ENCODE measurements at places on chromosomes 1 and 21.

GRCh38 chr1:1425753-1426495, 4.8 kb upstream of the ANKRD65 start:
- peak; percentile 74 for DNase-seq

DNA sequence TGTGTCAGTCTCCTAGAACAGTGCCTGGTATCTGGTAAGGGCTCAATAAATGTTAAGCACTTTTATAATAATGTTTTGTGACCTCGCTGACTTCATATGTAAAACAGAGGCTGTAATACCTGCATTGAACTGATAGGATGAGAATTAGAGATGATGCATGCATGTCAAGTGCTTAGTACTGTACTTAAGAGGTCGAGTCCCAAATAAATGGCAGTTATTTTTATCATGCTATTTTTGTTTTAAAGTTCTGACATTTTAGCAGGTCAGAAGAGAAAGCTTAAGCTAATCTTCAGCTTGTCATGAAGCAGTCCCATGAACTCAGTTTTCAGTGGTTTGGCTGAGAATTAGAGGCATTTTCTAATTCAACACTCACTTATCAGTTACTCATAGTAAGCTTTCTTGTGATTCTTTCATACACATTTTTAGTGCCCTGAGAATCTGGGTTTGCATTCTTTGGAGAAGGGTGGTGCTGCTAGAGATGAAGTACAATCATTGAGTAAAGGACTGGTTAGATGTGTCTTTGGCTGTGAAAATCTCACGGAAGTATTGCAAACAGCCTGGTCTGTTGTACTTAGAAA, 75.7 kb upstream of the RAVER2 start:
- DNase-seq, result no peak

GRCh38 chr1:248688527-248689298, 13.9 kb downstream of the OR14I1 start:
- DNase-seq, result no peak

DNA sequence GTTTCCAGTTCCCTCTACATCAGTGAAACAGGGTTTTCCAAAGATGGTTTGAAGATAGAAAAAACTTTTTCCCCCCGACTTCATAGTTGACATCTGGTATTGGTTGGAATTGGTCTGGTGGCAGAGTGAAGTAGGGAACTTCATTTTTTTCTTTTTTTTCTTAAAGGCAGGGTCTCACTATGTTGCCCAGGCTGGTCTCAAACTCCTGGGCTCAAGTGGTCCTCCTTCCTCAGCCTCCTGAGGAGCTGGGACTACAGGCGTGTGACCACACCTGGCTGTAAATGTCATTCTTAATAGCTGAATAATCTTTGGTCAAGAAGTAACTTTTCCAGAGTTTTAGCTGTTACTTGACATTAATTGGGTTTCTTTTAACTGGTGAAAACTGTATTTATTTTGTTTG, 21.7 kb downstream of the ZBTB37 start:
- DNase-seq, result no peak
